Stimulated activated CD4-positive, alpha-beta T cell treated with anti-CD3 and anti-CD28 coated beads, Interleukin-4, amount 100 ng/mL, for 48 hours (primary cell): ENCODE measurements at places on chromosomes 5 and 9.

DNA sequence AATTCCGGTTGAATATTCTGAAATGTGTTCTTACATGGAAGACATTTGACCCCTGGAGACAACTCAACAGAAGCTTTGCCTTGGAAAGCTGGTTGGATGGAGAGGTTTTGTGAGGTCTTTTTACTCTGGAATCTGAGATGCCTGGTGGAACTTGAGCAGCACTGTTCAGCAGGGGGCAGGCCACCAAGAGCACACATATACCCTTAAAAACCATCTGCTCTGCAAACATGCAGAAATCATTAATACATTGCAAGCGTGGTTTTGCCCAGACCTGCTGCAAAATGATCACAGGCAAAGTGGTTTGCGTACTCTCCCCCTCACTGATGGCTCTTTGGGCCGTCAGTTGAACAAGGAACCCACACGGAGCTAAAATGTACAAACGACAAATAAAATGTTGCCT, 32.8 kb upstream of the DAP start:
- no peak for DNase-seq

DNA sequence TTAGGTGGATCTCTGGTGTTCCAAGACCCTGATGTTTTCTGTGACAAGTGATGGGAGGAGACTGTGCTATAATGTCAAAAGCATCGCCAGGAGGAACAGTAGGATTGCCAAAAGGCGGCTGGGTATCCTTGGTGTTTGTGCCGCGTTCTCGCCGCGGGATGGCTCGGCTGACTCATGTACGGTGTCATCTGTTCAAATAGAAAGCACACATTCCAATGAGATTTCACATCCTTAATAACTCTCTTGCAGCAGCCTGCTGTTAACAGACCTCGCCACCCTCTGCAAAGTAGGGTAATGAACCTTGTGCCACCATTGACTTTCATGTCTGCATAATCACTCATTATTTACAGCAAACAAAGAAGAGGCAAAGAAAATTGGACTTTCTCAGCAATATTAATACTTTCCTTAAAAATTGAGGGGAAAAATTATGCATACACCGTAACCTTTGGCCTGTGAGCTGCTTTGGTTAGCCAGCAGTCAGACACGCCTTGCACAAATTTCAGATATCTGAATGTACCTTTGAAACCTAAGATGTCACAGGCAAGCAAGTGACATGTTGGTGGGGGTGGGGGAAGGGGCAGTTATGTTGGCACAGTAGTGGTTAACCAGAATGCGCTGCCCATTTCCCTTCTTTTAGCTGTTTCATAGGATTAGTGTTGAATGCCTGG, 289.4 kb downstream of the EFNA5 start:
- no peak for DNase-seq

GRCh38 chr5:131217791-131218190, 46.1 kb upstream of the CDC42SE2 start:
- DNase-seq: no peak

DNA sequence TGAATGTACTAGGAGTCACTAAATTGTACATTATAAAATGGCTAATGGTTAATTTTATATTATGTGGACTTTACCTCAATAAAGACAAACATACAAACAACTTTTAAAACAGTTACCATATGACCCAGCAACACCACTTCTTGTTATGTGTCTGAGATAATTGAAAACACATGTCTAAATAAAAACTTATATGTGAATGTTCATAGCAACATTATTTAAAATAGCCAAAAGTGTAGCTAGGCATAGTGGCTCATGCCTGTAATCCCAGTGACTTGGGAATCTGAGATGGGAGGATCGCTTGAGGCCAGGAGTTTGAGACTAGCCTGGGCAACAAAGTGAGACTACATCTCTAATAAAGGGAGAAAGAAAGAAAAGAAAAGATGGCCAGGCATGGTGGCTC, 22.9 kb downstream of the SLC35A4 start:
- no peak for DNase-seq

DNA sequence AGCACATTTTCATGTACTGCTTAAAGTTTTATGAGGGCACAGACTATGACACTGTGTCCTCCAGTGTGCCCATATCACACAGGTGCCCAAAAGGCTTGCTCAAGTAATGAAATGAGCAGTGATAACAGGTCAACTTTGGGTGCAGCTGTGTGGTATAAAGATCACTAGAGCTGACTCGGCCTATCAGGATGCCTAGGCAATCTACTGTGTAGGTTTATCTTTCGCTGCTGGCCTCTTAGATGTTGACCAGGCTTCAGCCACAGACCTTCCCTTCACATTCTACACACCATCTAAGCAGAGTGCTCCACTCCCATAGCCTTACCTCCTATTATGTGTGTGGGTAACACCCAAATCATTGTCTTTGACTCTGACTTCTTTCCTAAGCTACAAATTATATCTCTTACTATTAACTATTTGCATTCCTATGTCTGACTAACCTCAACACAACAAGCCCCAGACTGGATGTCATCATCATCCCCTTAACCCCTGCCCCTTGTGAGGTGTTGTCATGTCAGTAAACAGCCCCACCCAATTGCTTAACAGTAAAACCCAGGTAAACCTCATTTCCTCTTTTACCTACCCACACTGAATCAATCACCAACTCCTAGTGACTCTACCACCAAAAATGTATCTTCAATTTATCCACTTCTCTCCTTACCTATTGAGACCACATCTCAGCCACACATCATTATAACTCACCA, 2.5 kb downstream of the SREK1IP1 start:
- no peak for DNase-seq

DNA sequence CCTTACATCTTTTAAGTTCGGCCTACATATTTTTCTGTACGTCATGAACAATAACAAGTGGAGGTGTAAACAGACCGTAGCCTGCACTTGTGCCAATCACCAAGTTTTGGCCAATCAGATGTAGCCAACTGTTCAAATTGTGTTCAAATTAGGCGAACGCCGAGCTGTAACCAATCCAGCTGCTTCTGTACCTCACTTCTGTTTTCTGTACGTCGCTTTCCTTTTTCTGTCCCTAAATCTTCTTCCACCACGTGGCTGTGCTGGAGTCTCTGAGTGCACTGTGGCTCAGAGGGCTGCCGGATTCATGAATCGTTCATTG, 26.4 kb downstream of the TRIM14 start:
- no peak for DNase-seq

- no peak for DNase-seq
These were observed 13.1 kb upstream of the STXBP1 start for GRCh38 chr9:127598839-127599549.

- no peak for DNase-seq
These were observed 2.6 kb upstream of the SLC28A3 start for GRCh38 chr9:84343111-84343521.
